ENCODE measurements at places on chromosomes 7 and 10.

GRCh38 chr10:63664341-63664885 is 143.2 kb downstream of the REEP3 start:
- DNase-seq, result no peak

DNA sequence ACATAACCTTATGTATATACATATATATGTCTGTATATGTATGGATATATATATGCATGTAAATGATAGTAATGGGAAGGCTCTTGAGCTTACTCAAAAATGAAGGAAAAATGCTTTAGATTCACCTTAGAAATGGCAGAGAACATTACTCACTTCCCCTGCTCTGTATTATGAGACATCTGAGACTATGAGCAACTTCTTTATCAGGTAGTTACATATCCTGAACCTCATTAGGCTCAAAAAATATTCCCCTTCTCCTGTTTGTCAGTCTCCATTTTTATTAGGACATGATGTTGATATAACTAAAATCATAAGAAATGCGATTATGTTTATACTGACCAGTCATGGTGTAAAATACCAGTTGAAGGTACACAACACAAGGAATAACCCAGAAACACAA is 800.1 kb upstream of the ZWINT start:
- DNase-seq, result no peak

DNA sequence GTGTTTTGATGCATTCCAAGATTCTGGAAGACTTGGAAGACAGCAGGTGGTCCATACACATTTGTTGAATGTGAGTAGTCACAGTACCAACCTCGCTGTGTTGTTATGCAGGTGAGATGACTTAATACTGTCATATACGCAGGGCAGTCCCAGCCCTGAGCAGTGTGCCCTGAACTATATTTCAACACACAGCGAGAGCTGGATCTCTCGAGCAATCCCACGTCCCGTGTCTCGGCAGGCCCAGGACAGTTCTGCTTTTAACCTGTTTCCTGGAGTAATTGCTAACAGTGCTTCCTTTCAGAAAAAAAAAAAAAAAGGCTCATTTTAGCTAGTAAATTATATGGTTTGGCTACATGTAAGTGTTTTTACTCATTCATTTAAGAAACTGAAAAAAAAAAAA is 179.7 kb downstream of the PRKCQ start:
- DNase-seq, result peak; percentile 88

- DNase-seq, result no peak
These were observed 22.9 kb downstream of the GSAP start for GRCh38 chr7:77393261-77393660.

GRCh38 chr10:125015356-125015944 is 73.5 kb downstream of the ZRANB1 start:
- no peak for DNase-seq

GRCh38 chr10:18501629-18502028 is 149.8 kb downstream of the NSUN6 start:
- DNase-seq, result no peak

DNA sequence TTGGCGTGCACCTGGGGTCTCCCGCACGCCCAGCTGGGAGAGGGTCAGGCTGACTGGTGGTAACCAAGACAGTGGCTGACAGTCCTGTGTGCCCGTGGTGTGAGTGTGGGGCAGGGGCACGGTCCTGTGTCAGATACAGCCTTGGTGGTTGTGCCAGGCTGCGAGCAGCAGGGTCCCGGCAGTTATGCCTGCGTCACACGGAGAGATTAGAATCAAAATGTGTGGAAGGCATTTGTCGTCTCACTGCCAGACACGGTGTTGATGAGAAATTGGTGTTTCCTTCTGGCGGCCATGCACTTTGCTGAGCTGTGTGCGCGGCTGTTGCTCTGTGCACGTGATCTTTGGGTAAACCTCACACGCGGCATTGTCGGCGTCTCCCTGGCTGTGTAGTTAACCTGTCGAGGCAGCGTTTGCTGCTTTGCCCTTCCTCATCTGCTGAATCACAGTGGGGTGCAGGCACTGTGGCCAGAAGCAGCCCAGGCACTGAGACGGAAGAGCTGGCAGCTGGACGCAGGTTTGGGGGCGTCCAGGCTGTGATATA is 87.7 kb downstream of the NKX6-2 start:
- no peak for DNase-seq

DNA sequence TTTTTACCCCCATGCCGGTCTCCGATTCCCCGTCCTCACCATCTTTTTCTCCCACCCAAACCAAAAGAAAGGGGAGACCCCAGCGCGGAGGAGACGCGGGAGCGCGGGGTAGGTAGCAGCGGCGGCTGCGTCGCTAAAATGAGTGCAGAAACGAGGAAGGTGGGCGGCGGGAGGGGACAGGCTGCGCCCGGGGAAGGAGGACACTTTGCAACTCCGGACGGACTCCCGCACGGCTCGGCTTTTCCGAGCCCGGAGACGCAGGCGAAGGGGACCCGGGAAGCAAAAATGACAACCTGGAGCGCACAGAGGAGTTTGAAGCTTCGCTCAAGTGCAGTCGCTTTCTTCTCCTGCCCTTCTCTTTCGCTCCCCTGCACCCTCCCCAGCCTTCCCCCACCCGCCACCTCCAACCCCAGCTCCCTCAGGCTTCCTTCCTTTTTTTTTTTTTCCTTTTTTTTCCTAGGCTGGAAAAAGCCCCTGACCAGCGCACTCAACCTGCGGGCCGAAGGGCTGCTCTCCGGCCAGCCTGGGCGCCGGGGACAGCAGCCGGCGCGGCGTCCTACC is 453 bp downstream of the SFMBT2 start:
- DNase-seq, result no peak

GRCh38 chr7:156895024-156895780 is 2.2 kb upstream of the LMBR1 start:
- DNase-seq, result peak; percentile 65

- no peak for DNase-seq
These were observed 10.1 kb upstream of the MYL7 start for GRCh38 chr7:44150966-44151941.

DNA sequence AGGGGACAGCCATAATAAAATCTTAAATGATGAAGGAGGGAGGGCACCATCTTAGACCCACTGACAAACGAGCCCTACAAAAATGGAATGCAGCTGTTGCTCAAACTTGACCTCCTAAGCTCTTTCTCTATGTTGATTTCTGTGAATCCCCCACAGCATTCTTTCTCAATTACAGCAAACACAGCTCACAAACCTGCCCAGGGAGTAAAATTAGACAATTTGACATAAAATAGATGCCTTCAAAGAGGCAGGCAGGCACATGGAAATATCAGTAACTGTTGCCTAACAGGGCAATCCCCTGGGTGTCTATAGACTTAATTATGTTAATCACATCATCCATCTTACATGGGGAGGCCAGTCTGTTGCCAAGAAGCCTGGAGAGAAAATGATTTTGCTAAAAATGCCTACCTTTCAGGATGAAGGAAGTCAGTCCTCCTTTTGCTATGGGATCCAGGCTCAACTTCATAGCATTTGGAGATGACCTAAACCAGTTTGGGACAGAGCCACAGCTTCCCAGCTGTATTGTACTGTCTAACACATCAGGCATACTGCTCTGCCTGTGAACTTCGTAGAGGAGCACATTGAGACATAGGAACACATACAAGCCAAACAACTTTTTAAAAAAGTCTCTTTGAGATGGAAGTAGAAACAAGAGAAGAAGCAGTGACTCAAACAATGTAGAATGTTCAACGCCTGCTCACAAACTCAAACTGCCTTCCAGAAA is 1177.4 kb downstream of the SORCS1 start:
- DNase-seq, result no peak

- no peak for DNase-seq
These were observed 70.5 kb upstream of the PRKCQ start for GRCh38 chr10:6650586-6650985.

GRCh38 chr7:108097703-108098102 is 32.5 kb downstream of the LAMB4 start:
- DNase-seq, result no peak

DNA sequence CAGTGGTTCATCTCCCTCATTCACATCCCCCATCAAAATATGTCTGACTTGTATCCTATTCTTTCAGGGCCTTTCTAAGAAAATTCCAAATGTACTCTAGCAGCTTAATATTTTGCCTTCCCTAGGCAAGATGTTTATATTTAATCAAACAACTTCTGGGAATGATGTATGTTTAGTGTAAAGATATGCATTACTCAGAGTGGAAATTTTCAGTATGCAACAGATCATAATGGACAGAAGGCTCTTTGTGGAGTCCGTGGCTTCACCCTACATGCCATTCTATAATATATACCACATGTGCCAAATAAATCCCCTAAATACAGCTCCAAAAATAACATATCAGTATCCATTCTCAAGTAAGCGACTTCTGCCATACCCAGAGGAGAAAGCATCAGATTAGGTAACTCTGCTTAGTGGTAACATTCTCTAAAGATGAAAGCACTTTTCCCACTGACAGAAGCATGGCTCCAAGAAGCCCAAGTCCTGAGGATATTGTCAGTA is 316.6 kb downstream of the KCNMA1 start:
- DNase-seq, result no peak

- DNase-seq, result no peak
These were observed 240.8 kb downstream of the SNX10 start for GRCh38 chr7:26532471-26532870.

- no peak for DNase-seq
These were observed 12.4 kb downstream of the KLF6 start for GRCh38 chr10:3772361-3773171.

- DNase-seq, result no peak
These were observed 40.0 kb downstream of the DIP2C start for GRCh38 chr10:649445-649797.

DNA sequence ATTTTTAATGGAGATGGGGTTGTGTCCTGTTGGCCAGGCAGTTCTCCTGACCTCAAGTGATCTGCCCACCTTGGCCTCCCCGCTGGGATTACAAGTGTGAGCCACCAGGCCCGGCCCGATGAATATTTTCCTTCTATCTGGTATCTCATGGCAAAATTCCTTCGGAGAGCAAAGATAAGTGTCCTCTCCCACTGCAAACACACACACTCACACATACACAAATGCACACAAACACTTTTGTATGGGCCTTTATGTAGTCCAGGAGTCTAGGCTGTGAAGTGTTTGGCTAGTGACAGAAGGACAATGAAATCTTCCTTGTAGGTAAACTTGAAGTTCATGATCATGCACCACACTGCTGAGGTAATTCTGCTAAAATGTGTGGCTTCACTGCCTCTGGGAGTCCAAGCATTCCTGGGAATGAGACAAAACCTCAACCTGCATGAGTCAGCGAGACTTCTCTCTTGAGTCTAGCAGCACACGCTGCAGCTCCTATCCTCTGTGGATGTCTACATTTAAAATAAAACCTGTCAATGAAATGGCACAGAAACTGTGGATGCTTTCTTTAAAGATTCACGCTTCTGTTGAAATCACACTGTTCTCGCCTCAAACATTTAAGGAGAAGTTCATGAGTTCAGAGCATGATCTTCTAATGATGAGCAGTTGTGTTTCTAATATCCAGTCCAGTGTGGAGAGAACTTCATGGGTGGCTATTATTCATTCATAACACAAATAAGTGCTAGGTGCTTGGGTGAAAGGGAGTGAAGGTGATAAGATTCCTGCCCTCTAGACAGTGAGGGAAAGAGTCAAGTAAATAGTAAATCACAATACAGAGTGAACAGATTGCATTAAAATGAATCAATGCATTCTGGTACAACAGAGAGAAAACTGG is 96.5 kb downstream of the NRP1 start:
- no peak for DNase-seq

- DNase-seq, result peak; percentile 58
These were observed 6.9 kb downstream of the PPIF start for GRCh38 chr10:79354141-79354540.

DNA sequence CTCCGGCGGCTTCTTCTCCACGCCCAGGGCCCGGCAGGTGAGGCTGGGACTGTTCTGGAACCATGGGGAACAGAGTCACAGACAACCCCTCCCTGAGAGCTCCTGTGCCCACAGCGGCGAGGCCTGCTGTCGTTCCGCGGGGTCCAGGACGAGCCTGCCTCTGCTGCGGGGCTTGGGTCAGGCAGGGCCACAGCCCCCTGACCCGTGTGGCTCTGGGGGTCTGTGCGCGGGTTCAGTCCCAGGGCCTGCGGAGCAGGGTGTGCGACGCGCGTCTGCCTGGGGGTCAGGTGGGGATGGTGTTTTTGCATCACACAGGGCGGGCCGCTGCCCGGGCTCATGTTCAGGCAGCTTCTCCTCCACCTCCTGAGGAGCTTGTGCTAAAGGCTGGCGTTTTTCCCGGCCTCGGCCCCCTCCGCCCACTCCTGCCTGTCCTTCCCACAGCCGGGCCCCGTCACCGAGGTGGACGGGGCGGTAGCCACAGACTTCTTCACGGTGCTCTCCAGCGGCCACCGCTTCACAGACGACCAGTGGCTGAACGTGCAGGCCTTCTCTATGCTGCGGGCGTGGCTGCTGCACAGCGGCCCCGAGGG is 8.4 kb downstream of the AP5Z1 start:
- no peak for DNase-seq

- DNase-seq, result no peak
These were observed 26.8 kb downstream of the WNT16 start for GRCh38 chr7:121355574-121355973.

GRCh38 chr7:40401406-40401805 is 266.6 kb downstream of the SUGCT start:
- DNase-seq, result no peak

GRCh38 chr10:101132636-101133473 is 1.8 kb downstream of the TLX1 start:
- no peak for DNase-seq

DNA sequence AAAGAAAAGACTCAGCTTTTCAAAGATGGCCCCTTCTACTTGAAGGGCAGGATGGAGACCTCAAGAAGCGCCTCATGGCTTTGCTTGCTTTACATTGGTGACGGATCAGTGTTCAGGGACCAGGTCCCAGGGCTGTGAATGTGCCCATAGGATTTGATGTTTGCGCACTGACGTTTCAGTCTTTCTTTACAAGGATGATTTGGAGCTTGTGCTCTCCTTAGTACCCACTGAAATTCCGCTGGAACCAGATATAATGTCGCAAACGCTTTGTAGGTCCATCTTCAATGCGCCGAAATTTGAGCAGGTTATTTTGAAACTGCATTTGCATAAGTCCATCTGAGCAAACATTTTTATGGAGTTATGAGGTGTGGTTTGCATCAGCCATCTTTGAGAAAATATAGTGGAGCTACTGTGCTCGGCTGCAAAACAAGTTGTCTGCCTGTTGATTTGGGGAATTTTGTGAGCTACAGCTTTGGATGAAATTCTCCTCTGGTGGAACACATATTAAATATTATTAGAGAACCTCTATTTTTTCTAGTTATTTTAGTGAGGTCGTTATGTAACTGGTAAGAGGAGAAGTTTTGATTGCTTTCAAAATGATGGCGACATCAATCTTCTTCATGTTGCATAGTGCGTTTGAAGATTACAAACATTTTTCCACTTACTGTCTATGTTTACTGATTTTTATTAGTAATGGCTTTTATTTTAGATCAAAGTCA is 2.4 kb downstream of the RBM20 start:
- DNase-seq, result no peak

GRCh38 chr7:74495112-74496086 is 41.7 kb downstream of the GTF2IRD1 start:
- no peak for DNase-seq

DNA sequence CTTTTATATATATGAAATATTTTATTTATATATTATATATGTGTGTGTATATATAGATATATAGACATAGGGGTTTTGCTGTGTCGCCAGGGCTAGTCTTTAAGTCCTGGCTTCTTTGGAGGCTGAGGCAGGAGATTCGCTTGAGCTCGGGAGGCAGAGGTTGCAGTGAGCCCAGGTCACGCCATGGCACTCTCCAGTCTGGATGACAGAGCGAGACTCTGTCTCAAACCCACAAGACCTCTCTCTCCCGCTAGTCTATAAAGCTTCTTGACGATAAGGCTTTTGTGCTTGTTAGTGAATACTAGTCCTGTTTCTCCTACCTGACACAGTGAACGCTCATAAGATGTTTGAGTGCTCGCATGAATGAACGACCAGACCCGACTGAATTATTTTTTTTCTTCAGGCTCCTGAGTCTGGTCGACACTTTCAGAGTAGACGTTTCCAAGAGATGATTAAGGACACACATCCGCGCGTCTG is 577 bp upstream of the DDX21 start:
- peak; percentile 40 for DNase-seq

Data from CD14-positive monocyte (primary cell).